ENCODE measurements at places on chromosomes 6 and 20.

DNA sequence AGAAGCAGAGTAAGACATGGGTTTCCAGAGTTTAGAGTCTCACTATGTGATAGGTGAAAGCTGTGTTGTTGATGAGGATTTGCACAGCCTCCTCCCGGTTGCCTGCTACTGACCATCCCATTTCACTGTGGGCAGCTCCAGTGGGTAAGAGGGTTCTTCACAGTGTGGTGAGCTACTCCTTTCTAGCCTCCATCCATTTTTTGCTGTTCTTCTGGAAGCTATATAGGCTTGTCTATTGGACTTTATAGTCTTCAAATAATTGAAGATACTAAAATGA is 13.4 kb downstream of the UST start:
- DNase-seq = no peak

DNA sequence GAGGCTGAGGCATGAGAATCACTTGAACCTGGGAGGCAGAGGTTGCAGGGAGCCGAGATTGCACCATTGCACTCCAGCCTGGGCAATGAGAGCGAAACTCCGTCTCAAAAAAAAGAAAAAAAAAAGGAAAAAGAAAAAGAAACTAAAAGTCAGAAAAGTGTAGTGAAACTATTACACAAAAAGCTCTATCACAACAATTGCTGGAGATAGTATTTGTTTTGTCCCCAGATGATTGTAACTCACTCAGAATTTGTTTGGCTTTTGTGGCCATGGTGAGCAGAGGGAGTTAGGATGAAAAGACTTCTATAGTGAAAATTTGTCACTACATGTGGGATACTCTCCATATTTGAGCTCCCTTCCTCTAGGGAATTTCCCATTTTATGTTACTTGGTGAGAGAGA is 5.2 kb upstream of the GOPC start:
- no peak for DNase-seq

- DNase-seq = no peak
These were observed 58.0 kb downstream of the GNAS start for GRCh38 chr20:58910473-58910872.

GRCh38 chr6:122736616-122737015 is 42.9 kb upstream of the FABP7 start:
- DNase-seq = no peak

- DNase-seq = no peak
These were observed 306.5 kb upstream of the RUNX2 start for GRCh38 chr6:45021676-45022075.

- no peak for DNase-seq
These were observed 47.4 kb upstream of the PAK5 start for GRCh38 chr20:9886227-9886626.

Measured in NCI-H226 (cell line).